ENCODE measurements at places on chromosomes 11 and 22.

GRCh38 chr11:17547932-17548331 lies 873 bp downstream of the OTOG start:
- DNase-seq = no peak

DNA sequence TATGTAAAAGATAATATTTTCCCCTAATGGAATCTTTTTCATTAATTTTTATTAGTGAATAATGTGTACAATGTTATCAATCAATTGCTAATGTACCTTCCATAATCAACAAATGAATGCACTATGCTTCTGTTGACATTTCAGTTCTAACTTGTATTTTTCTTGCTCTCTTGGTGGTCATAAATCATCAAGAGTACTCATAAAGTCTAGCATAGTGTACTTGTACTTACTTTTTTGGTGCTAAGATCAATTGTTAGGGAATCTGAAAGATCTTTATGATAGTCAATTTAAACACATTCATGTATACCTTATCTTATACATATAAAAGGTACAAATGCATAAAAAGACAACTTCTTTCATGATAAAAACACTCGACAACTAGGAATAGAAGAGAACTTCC lies 10.5 kb downstream of the ENTHD1 start:
- DNase-seq = no peak

GRCh38 chr11:129720156-129720555 lies 95.5 kb upstream of the TMEM45B start:
- no peak for DNase-seq

DNA sequence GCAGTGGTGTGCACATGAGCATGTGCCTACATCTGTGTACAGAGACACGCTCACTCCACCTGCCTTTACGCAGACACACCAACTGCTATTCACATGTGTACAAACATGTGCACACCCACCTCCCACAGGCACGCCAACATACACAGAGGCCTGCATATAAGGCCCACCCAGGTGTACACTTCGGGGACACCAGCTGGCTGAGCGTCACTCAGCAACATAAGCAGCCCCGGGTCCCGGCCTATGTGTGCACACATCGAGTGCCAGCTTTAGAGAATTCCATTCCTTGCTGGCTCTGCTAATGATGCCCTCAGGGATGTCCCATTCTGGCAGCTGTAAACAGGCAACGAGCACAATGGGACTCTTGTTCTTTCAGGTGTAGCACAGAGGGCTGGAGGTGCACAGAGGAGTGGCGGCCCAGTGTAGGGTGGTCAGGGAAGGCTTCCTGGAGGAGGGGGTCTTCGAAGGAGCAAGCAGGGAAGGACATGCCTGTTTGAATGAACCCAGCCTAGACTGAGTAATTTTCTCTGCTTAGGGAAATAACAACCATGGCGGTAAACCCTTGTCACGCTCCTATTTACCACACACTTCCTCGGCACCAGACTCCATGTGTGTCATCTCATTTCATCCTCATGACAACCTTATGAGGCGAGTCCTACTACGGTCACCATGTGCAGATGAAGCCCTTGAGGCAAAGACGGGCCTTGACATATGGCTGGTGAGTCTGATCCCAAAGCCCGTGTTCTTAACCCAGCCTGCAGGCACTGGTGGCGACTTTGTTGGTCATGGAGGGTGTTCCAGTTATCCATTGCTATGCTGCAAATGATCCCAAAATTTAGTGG lies 35.1 kb downstream of the RPL3 start:
- DNase-seq = no peak

GRCh38 chr22:30040499-30041260 lies 39.6 kb upstream of the HORMAD2 start:
- no peak for DNase-seq

- DNase-seq = no peak
These were observed 1.3 kb upstream of the C1QTNF5 start for GRCh38 chr11:119342023-119342300.

DNA sequence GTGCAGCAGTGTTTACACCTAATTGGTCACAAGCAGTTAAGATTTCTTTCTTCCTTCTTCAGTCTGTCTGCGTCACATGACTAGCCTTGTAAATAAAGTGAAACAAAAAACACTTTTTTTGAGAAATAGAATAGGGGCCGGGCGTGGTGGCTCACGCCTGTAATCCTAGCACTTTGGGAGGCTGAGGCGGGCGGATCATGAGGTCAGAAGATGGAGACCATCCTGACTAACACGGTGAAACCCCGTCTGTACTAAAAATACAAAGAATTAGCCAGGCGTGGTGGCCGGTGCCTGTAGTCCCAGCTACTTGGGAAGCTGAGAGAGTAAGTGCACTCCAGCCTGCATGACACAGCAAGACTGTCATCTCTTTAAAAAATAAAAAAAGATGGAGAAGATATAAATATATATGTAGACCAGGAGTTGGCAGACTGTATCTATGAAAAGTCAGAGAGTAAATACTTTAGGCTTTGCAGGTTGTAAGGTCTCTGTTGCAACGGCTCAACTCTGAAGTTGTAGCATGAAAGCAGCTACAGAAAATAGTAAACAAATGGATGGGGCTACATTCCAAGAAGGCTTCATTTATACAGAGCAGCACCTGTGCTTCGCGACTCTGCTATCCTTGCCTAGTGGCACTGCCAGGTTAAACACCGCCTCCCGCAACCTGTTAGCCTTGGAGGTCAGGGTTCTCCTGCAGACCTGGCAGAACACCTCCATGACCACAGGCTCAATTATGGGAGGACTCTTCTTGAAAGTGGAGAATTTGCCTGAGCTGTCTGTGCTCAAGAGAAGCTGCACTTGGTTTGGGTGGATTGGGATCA lies 55.9 kb downstream of the PPP6R2 start:
- no peak for DNase-seq

DNA sequence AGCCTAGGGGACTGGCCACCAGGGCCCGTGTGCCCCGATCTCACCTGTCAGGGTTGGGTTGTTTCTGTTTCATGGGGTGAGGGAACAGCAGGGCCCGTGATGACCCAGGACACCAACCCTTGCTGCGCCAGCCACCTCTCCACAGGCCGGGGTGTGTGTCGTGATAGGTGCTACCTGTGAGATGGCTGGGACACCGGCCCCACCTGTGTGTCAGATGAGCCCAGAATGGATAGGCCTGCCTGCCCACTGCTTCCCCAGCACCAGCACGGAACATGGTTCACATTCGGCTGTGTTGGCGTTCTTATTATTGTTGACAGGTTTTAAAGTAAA lies 7.1 kb downstream of the CLDN5 start:
- no peak for DNase-seq

GRCh38 chr11:26186389-26186788 lies 145.5 kb upstream of the ANO3 start:
- DNase-seq = no peak

- DNase-seq = no peak
These were observed 375.2 kb upstream of the ANO5 start for GRCh38 chr11:21817696-21818095.

- no peak for DNase-seq
These were observed 92.9 kb downstream of the PDHX start for GRCh38 chr11:35009191-35009943.

DNA sequence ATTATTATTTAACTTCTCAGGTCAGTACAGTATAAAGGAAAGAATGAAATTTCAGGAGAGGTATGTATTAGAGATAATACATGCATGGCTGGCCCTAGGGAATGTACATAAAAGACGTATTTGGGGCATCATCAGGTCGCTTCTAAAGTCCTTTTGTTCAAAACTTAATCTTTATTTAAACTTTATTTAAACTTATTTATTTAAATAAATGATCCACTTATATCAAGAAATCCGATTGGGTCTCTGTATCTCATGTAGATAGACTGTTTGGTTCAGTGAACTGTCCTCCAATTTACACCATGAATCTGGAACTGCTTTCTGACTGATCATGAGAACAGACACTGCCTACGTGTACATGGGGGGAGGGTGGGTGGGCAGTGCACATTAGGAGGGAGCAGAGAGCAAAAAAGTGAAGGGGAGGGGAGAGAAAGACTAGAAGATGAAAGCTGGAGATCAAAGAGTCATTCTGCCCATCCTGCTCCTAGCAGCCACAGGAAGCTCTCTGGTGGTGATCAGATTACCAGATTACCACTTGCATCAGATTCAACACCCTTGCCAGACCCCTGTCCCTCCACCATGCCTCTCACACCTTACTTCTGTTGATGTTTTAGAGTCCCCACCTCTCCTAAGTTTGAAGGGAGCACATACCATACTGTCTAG lies 92.1 kb upstream of the MTMR2 start:
- no peak for DNase-seq

All from hypothalamus (tissue), 51 donors.